CD4-positive, alpha-beta T cell treated with Interferon alpha-2 for 1 hour (primary cell): ENCODE measurements at places on chromosomes 1 and 21.
A peak's percentile ranks its signal among the peaks of the same experiment; 100 is the strongest.

DNA sequence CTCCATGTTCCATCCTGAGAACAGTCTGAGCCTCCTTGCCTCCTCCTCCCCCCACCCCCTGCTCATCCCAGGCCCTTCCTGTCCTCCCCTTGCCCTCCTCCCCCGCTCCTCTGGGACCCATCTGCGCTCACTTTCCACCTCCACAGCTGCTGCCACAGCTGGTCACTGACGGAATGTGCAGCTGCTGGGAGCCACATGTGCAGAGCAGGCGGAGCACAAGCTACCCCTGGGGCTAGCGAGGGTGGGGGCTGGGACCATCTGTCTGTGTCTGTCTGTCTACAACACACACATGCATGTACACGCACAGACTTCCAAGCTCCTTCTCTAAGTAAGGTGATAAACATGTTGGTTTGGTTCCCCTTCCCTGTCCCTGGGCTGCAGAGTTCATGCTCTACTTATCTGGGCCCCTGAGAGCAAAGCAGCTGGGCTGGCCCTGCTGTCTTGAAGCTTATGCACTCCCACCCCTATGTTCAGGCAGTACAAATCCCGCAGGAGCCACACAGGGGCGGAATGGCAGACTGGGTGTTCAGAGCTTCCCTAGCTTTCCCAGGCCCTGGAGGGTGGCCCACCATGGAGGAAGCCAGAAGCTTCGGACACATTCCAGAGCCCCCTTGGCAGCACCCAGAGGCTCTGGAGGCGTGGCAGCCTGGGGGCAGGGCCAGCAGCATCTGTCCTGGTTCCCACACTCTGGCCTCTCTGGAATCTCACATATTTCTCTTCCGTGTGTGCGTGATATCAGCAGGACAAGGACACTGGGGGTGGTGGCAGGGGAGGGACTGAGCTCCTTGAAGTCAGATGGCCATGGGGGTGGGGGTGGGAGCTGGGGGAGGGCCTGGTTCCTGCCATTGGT lies 7.0 kb upstream of the HEYL start:
- no peak for DNase-seq

DNA sequence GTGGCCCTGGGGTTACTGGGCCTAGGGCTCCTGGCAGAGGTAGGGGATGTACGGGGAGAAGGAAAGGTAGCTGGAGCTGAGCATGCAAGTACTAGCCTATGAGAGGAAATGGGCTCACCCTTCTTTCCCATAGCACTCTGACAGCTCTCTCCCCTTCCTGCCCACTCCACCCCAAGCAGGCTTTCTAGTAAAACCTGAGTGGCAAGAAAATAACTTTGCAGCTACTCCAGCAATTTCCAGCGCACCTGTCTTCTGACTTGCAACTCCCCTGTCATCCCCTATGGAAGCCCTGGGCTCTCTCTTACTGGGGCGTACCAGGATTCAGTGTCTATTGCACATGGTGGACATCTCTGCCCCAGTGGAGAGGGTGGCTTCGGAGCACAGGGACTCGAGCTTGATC lies 6.7 kb upstream of the IVL start:
- DNase-seq, result no peak

DNA sequence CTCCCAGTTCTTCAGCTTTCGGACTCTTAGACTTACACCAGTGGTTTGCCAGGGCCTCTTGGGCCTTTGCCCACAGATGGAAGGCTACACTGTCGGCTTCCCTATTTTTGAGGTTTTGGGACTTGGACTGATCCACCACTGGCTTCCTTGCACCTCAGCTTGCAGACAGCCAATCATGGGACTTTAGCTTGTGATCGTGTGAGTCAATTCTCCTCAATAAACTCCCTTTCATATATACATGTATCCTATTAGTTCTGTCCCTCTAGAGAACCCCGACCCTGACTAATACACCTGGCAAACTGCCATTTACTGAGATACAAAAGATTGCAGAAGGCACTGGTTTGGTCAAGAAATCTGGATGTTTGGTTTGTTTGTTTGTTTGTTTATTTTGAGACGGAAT lies 6.4 kb upstream of the RAB4A start:
- DNase-seq, result no peak

GRCh38 chr1:65424573-65424889 lies 4.1 kb downstream of the LEPR start:
- no peak for DNase-seq

GRCh38 chr1:112508278-112509004 lies at the start of gene WNT2B:
Gene WNT2B (plus strand): TSS chr1:112508965. CDS start chr1:112509263, 298 bp downstream.
- peak; percentile 59 for DNase-seq

GRCh38 chr1:63935553-63935952 lies 161.7 kb downstream of the ROR1 start:
- no peak for DNase-seq

GRCh38 chr1:11158720-11159321 lies 30.3 kb upstream of the ANGPTL7 start:
- DNase-seq, result no peak

DNA sequence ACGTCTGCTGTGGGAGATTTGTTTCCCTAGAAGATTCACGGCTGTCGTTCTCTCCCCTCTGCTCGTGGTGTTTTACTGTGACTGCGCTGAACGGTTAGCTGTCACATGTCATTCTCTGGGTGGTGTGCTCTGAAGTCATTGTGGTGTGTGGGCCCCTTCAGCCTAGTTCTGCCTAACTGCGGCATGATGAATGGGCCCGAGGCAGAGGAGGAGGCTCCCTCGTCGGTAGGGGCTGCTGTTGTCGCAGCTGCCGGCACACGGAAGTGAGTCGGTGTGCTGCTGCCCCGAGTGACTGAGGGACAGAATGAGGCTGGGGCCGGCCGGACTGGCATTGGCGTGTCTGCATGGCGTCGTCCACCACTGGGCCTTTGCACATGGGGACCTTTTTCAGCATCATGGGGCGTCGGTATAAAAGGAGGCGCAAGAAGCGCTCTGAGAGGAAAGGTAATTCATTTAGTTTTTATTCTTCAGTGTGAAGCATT lies 77.9 kb downstream of the ADARB1 start:
- peak; percentile 65 for DNase-seq

GRCh38 chr1:42730988-42731387 lies 9.0 kb downstream of the CLDN19 start:
- no peak for DNase-seq

DNA sequence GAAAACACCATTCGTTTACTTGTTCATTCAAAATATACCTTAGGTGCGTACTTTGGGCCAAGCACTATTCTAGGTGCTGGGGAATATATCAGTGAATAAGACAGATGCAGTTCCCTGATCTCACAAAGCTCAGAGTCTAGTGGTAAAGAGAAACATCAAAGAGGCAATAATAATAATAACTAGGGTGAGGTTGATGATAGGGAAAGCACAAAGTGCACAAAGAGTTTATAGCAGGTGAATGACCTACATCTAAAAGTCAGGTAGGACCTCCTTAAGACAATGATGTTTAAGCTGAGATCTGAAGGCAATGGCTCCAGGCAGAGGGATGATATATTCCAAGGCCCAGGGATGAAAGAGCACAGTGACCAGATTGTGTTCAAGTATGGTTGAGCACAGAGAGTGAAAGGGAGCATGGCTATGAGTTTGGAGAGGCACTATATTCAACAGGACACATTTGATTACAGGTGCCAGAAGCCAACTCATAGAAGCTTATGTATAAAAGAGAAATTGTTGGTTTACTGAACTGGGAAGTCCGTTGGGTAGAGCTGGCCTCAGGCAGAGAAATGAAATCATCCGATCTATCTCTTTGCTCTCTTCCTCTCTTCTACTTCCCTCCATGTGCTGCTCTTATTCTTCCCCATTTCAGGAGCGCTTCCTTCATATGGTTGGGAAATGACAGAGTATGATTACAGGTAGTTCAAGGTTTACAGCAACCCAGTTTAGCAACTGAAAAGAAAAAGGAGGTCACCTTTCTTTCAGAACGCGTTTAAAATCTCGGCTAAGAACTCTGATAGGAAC lies 23.0 kb upstream of the CCT8 start:
- DNase-seq, result no peak

DNA sequence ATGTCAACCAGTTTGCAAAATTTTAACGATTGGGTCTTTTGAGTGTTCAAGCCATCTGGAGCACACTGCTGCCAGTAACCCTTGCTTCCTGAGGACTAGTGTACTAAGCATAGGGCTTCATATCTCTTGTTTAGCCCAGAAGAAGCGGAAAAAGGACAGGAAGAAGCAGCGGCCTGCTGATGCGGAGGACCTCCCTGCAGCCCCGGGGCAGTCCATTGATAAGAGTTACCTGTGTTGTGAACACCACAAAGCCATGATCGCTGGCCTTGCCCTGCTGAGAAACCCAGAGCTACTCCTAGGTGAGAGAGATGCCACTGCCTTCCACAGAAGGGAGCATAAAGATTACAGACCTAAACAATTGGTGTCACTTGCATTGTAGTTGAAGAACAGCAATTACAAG lies 8.9 kb downstream of the METTL13 start:
- DNase-seq, result no peak

DNA sequence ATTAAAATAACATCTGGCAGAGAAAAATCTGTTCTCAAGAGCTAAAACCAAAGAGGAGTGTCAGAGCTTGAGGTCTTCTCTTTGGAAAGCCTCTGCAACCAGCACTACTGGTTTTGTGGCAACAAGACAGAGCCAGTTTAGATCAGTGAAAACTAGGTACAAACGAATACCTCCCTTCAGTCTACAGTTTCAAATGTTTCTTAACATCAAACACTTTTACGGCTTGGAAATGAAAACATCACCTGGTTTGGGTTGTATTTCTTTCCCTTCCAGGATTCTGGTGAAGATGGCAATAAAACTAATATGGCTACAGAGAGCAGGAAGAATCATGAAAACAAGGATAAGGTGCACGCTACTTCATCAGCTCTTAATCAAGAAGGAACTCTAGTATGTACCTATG lies 339.4 kb upstream of the ESRRG start:
- no peak for DNase-seq

GRCh38 chr1:217135987-217136894 lies 413.0 kb upstream of the ESRRG start:
- no peak for DNase-seq

- no peak for DNase-seq
These were observed 55.6 kb downstream of the COQ8A start for GRCh38 chr1:226995365-226996332.

GRCh38 chr1:166080277-166080966 lies 86.4 kb downstream of the FAM78B start:
- peak; percentile 3 for DNase-seq

GRCh38 chr1:215453440-215453839 lies 113.7 kb upstream of the KCTD3 start:
- no peak for DNase-seq
